ENCODE measurements at places on chromosomes 11 and 22.

DNA sequence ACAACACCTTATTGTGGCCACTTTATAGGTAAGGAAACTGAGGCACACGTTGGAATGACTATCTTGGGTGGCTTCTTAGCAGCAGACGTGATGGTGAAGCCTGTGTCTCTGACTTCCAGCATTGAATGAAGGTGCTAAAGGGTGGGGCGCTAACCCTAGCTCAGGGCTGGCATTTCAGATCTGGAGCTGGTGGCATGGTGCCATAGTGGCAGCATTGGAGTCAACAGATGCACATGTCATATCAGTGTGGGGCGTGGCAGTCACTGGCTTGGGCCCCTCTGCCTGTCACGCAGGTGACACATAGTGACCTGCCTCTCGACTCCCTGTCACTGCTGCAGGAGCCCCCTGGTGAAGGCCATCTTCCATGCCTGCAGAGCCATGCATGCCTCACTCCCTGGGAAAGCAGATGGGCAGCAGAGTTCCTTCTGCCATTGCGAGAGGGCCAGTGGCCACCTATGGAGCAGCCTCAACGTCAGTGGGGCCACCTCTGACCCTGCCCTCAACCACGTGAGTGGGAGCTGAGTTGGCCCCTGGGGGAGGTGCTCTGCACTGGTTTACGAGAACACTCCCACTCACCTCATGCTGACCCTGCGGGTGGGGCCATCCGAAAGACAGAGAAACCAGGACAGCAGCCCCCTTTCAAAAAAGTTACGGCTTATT is 14.8 kb downstream of the SHISA8 start:
- no peak for DNase-seq

DNA sequence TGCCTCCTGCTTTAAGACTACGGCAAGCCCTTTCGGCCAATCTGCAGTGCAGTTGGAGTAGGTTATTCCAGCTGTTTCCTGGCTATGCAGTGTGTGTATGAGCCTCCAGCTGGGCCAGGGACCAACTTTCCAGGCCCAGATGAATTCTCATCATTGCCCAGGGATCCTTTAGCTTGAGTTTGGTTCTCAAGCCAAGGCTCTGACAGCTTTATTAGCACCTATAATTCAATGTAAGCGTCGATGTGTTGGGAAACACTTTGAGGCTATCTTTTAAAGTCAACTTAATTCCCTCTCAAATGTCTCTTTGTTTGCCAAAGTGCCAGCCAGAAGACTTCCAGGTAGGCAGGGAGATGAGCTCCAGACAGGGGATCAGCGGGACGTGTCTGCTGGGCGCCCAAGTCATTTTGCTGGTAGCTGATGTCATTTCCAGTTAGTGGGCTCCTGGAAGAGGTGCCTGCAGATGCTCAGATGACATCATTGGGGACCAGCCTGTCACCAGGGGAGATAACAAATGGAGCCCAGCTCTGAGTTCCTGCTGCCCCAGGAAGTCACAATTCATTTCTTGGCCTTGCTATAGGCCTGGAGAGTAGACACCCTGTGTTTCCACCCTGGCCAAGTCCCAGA is 520.4 kb downstream of the SOX6 start:
- DNase-seq, result no peak

GRCh38 chr11:9569588-9570164 is 3.8 kb upstream of the WEE1 start:
- no peak for DNase-seq

DNA sequence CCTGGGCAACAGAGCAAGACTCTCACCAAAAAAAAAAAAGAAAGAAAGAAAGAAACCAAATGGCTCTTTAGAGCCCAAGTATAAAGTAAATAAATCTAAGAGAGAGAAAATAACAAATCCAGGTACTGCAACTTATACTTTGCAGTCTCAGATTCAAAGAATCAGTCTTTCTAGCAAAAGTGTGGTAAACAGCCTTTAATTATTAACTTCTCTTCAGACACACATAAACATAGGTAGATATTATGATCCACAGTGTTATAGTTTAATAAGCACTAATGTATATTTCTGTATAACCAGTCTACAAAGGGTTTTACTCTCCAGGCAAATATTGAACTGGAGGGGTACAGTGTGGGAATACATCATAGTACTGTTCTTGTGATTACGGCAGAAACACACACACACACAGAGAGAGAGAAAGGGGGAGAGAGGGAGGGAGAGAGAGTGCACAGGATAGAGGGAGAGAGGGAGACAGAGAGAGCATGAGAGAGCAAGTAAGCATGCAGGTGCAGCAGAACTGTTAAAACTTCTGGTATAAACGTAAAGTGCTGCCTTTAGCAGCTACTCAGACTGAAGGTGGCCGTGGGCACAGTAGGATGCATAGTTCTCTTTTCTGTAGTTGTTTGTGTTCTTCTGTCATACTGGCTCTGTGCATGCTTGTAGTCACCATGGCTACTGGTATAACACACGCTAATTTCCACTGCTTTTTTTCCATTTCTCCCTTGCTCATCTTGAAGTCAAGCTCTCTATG is 32.3 kb downstream of the MTMR2 start:
- DNase-seq, result no peak

DNA sequence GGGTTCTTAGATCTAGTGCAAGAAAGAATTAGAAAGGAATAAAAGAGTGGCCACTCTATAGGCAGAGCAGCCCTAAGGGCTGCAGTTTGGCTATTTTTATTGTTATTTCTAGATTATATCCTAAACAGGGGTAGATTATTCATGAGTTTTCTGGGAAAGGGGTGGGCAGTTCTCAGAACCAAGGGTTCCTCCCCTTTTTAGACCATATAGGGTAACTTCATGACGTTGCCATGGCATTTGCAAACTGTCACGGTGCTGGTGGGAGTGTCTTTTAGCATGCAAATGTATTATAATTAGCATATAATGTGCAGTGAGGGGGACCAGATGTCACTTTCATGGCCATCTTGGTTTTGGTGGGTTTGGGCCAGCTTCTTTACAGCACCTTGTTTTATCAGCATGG is 44.6 kb downstream of the METTL15 start:
- DNase-seq, result no peak

- no peak for DNase-seq
Observed at GRCh38 chr22:38465673-38466490, 2.0 kb upstream of the KDELR3 start.

- peak; percentile 67 for DNase-seq
Observed at GRCh38 chr22:22720201-22720723, 75.8 kb downstream of the GGTLC2 start.

DNA sequence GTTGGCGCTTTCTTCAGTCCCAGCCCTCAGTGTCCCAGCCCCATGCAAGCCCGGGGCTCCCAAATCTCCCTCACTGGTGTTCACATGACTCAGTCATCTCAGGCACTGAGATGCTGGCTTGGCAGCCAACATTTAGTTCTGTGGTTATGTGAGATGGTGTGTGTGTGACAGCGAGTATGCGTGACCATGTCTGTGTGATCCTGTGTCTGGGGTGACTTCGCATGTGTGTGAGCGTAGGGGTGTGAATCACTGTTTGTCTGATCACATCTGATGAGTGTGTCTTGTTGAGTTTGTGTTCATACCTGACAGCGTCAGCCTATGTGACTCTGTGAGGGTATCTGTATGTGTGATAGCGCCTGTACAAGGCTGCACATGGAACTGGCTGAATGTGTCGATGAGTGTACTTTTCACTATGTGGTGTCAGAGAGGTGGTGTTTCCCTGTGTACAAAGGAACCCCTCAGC is 16.2 kb downstream of the CREB3L1 start:
- no peak for DNase-seq

DNA sequence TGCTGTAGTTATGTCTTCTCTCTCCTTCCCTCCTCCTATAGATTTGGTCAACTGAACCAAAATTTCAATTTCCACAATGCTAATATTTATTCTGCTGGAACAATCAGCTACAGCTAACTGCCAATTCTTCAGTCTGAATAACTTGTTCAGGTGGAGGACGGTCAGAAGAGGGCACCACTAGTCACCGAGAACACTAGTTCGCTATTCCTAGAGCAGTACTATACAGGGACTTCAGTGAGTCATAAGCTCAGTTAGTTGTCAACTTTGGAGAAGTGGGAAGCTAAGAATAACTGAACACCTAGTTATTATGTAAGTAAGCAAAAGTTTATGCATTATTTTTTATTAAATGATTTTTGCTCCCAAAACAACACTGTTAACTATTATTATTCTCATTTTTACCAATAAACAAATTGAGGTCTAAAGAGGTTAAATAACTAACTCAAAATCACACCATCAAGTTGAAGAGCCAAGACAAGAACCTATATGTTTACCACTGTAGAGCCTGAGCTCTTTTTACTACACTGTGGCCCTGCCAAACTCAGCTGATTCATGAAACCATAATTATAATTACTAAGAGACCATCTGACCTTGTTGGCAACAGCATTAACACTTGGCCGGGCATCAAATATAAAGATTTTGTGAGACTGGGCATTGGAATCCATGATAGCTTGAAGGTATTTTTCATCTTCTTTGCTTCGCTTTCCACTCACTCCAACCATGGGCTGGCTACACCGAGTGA is 59.0 kb downstream of the CEP57 start:
- DNase-seq, result peak; percentile 32

- DNase-seq, result no peak
Observed at GRCh38 chr11:63670433-63671321, 499 bp downstream of the ATL3 start.

All from HCT116 (cell line).